IMR-90 (cell line): ENCODE measurements at places on chromosomes 7 and 10.

DNA sequence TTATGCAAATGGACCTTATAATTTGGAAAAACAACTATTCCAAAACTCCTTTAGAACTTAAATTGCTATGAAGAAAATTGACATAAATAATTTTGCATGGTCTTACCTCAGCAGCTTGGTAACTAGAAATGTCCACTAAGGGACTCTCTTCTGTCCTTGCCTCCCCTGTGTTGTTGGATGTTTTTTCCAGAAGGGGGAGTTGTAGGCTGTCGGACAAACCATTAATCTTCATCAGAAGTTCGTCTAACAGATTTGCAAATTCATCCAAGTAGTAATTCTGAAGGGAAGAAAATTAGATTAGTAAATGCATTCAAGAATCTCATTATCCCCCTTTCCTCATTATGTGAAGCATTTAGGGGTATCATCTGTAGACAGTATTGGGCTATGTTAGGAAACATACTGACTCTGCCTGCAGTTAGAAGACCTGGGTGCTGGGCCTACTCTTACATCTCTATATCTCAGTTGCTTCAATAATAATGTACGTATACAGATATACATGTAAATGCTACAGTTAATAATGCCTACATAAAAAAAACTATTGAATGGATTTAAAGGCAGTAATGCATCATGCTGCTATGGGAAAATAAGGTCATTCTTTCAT is 155.6 kb downstream of the PKD1L1 start:
- no peak for DNase-seq

DNA sequence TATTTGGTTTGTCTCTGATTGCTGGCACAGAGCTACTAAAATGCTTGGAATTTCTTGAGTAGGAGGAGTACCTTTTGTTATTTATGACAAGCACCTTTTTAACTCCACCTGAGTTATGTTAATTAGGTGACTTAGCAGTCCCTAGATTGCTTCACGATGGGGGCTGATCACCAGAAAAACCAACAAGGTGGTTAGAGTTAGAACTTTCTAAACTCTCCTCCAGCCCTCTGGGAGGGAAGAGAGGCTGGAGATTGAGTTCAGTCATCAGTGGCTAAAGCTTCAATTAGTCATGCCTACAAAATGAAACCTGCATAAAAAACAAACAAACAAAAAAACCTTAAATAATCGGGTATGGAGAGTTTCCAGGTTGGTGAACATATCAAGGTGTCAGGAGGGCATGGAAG is 23.6 kb upstream of the ING3 start:
- no peak for DNase-seq

GRCh38 chr10:13425397-13425796 is 77.3 kb upstream of the SEPHS1 start:
- DNase-seq, result no peak

DNA sequence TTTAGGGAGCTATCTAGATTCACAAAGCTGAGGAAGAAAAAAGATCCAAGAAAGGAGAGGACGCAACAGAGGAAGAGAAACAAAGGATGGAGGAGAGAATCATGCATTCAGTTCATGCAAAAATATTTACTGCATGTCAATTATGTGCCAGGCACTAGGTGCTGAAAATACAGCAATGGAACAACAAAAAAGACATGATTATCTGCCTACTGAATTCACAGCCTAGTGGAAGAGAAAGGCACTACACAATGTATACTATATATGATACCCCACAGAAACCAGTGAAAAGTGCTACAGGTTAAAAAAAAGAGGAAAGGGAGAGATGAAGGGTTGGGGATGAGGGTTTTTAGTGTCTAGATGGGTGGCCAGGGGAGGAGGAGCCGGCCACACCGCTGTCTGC is 520.4 kb upstream of the CELF2 start:
- DNase-seq, result no peak

- no peak for DNase-seq
Observed at GRCh38 chr10:57294698-57295097, 933.6 kb upstream of the ZWINT start.

- no peak for DNase-seq
Observed at GRCh38 chr7:130270947-130271800, 4.5 kb downstream of the CPA2 start.

GRCh38 chr10:31393844-31394243 is 74.8 kb downstream of the ZEB1 start:
- no peak for DNase-seq

DNA sequence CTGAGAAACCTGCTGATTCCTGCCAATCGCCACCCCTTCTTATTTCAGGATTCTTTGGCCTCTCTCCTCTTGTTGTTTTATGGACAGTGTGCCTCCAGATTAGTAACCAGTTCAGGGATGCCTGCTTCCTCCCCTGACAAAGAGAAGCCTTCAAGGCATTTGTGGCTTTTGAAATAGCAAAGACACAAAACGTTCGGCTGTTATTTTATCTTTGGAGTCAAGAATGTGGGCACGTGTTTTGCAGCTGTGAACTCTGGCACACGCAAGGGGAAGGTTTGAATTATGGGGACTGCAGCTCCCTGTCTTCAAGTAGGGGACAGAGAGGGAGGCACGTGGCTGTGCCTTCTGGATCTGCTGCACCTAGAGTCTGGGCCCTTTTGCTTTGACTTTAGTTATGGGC is 157.9 kb upstream of the GRB10 start:
- no peak for DNase-seq

DNA sequence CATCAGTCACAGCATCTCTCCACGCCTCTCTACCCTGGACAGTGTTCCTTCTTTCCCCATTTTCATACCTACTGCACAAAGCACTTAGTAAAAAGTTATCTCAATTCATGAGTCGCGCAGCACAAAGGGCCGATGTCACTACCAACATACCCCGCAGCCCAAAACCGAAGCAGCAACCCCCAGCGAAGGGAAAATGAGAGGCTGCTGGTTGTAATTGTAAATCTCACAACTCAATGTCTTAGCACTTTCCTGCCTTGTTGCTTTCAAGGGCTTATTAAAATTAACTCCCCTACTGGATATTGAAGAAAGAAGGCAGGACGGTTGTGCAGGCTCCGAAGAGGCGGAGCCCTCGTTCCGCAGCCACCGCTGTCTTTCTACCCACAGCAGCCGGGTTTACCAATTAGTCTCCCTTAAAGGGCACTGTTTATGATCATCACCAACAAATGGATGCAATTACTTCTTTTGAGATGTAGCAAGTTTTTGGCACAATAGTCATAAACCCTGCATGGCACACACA is 6.5 kb downstream of the DIP2C start:
- DNase-seq, result no peak

- DNase-seq, result no peak
Observed at GRCh38 chr7:16913643-16914042, 31.9 kb upstream of the AGR3 start.
